Omental fat pad (tissue), 4 donors: ENCODE measurements at places on chromosomes 4 and X.

- DNase-seq, result no peak
Observed at GRCh38 chrX:20402956-20403355, 136.2 kb upstream of the RPS6KA3 start.

DNA sequence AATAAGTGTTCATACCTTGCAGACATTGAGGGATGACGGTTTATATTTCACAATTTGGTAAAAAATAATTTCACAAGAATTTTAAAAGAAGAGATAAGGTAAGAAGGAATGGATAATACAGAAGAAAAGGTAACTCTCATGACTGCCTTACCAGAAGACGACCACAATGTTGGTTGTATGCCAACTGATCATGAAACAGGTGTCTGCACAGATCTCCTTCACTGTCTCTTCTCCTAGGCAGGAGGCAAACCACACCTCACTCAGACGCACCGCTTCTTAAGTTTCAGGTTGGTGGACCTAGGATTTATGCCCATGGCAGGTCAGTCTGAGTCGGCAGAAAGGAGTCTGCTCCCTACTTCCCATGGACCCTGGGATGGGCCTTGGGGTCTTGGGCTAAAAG, 177.2 kb downstream of the VSIG4 start:
- no peak for DNase-seq

DNA sequence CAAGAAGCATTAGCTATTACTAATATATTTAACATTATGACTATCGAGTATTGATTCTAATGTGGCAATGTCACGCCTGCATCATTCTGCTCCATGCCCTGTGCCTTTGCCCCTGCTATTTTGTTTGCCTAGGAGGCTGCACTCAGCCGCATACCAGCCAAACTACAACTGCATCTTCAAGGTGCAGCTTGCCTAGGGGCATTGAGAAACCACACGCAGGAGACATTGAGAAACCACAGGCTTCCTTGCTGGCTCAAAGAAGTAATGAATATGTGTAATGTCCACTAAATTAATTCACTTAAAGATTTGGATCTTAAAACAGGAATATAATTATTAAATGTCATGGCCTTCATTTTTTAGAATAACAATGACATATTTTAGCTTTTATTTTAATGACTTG, 683.6 kb upstream of the TENM3 start:
- DNase-seq, result no peak

DNA sequence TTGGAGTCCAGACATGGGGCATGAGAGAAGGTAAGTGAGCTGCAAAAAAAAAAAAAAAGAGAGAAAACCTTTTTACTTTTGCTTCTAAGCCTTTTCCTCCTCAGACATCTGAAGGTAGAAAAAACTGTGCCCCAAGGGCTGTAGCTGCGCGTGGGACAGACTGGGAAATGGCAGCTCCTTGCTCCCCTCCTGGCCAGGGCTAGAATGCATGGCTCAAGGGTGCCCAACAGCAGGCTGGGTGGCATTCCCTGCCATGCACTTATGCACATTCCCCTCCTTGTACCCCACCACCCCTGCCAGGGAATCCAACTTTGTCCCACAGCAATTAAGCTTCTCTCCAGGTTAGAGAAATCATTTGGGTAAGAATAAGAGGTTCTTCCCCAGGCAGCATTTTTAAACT, 421.2 kb downstream of the TRAM1L1 start:
- DNase-seq, result no peak

DNA sequence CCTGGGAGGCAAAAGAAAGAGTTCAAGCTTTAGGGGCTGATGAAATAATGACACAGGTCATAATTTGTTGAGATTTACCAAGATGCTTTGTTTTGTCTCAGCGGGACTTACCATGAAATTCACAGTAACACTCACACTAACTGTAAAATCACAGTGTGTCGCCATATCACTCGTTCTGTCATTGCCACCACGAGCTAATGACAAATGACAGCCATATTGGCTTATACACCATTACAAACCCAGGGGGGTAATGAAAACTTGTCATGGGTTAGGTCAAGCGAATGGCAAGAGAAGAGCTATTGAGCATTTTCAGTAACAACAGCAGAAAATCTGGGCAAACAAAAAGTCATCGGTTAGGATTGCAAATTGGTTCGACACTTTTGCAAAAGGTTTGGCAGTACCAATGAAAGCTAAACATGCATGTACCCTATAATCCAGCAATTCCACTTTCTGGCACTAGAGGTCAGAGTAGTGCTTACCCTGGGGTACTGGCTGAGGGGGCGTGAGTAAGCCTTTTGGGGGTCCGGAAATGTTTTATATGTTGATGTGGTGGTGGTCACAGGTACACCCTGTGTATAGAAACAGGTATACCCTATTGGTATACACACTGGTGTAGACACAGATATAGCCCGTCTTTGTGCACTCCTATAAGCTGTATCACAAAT, 83.9 kb upstream of the RAI2 start:
- DNase-seq, result no peak

- no peak for DNase-seq
Observed at GRCh38 chrX:119817130-119817690, 25.8 kb upstream of the RPL39 start.

DNA sequence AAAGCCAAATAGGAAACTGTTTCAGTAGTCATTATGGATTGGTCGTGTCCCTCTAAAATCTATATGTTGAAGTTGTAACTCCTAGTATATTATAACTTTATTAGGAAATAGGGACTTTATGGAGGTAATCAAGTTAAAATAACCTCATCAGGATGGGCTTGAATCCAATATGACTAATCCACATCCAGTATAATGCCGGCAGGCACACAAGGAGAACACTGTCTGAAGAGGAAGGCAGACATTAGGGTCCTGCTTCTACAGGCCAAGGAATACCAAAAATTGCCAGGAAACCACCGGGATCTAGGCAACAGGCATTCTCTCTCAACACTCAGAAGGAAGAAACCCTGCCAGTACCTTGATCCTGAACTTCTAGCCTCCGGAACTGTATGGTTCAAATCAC, 130.3 kb downstream of the ATP10D start:
- no peak for DNase-seq
